ENCODE measurements at places on chromosomes 3 and 15.
A peak's percentile ranks its signal among the peaks of the same experiment; 100 is the strongest.

- no peak for DNase-seq
These were observed 515.1 kb downstream of the GABRG3 start for GRCh38 chr15:27486051-27486450.

DNA sequence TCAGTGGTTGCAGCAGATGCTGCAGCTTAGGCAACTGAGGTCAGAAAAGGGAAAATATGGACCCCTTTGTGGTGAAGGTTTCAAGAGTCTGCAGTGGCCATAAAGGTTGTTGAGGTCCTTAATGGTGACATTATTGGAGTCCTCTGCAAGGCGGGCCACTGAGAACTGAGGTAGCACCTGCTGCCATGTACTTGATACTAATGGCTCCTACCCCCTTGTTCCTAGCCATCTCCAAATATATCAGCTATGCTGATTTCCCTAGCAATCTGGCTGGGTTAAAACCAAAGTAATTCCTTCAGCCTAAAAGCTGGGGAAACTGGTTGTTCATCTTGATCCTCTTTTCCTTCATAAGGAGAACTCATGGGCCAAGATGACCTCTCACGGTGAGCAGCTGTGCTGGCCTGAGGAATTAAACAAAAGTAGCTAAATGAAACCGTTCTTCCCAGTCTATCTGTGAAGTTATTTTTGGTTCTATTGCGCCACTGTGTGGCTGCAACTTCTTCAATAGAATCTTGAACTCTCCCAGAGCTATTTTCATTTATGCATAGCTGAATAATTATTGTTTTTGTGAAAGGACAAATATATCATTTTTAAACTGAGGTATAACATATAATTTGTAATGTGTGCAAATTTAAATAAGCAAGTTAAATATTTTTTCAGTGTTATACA, 76.1 kb upstream of the PLSCR4 start:
- DNase-seq = no peak

DNA sequence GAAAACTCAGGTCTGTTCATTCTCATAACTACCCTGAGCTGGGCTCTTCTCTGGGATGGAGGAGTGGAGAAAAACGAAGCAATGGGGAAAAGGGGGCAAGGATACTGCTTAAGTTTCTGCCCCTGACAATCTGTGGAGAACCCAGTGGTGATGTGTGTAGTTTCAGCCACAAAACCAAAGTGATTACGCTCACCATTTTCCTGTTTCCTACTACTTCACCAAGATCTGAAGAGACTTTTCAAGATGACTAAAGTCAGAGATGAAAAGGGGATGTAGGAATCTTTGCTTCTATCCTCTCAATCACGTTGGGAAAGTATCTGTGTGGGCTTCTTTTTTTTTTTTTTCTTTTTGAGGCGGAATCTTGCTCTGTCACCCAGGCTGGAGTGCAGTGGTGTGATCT, 8.3 kb upstream of the UBE2E1 start:
- DNase-seq = no peak

DNA sequence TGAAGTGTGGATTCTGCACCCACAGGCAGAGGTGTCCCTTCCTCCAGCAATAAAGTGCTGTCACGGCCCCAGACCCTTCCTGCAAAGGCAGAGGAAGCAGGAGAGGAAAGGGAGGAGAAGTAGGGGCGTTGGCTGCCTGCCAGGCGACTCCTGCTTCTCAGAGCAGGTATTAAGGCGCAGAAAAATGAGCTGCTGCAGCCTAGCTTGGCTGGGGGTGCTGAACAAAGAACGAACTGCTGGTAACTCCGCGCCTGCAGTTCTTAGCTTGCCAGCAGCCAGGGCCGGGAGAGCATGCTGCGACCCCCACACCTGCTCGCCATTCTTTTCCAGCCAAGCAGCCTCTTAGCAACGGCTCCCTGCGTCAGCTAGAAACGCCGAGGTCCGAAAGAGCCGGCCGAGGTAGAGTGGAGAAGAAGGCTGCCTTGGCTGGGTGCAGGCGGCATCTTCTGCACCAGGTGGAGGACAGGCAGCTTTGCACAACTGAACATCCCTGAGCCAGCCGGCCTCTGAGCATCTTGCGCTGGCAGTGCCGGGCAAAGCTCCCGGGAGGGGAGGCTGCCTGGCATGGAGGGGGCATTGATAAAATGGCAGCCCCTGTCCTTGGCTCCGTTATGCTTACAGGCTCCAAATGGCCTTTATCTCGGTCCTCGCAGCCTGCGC, 296.0 kb downstream of the MEX3B start:
- DNase-seq = no peak

GRCh38 chr15:66865622-66866611, 163.9 kb downstream of the SMAD6 start:
- DNase-seq = no peak

DNA sequence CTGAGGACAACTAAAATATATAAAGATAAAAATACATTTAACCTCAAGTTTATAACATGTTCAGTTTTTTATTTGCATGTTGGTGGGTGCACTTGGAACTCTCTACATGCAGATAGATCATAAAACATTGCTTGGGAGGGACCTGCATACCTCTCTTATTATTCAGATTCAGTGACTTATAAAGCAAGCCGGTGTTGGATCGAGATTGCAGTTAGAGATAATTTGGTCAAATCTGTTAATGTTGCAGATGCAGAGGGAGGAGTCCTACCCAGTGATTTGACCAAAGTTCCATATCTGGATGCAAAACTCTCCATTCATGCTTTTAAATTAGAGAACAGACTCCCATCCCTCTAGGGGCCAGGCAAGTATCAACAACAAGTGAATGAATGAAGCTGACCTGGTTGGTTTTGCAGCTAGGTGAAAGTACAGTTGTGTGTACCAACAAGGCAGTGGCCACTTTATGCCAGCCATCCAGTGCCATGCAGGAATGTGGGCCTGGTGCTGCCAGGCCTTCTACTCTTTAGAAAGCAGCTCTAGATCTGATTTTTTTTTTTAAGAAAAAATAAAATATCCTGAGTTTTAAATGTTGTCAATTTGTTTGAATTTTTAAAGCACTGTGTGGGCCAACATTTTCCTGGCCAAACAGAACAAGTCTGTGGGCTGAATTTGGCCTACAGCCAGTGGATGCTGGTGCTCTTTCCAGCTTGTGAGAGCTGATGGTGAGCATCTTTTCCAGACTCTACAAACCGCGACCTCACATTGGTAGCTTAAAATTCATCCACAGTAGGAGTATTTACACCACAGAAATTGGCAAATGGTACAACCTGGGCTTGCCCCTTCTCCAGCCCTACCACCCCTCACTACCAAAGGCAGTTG, 12.3 kb downstream of the CDIN1 start:
- no peak for DNase-seq

GRCh38 chr15:90126596-90127435, 24.5 kb upstream of the IDH2 start:
- DNase-seq = no peak

GRCh38 chr3:188239577-188239976, 85.6 kb downstream of the LPP start:
- DNase-seq = no peak

GRCh38 chr3:111810909-111811308, 48.2 kb upstream of the PHLDB2 start:
- no peak for DNase-seq

- no peak for DNase-seq
These were observed 117.0 kb upstream of the TSPAN3 start for GRCh38 chr15:77187751-77188464.

DNA sequence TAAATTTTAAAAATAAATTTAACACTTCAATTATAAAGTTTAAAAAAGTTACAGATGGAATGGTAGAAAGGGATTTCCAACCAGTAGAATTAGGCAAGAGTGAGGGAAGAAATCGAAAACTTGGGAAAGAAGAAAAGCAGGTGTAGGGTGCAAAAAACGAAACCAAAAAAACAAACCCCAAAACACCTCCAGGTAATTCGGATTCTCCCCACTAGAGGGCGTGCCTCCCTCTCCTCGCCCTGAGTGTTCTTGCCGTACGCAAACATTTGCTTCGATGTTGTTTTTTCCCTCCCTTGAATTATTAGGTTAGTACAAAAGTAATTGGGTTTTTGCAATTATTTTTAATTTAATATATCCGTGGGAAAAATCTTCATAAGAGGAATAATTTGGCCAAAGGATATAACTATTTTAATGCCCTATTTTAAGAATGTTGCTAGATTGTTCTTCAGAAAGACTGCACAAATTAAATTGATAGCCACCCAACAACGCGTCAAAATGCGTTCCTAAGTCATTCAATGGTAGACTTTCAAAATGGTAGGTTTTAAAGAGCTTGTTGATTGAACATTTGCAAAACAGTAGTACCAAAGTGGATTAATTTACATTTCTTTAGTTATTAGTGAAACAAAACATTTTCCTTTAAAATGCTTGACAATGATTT, 63.7 kb downstream of the SLC30A4 start:
- DNase-seq = peak; percentile 62

DNA sequence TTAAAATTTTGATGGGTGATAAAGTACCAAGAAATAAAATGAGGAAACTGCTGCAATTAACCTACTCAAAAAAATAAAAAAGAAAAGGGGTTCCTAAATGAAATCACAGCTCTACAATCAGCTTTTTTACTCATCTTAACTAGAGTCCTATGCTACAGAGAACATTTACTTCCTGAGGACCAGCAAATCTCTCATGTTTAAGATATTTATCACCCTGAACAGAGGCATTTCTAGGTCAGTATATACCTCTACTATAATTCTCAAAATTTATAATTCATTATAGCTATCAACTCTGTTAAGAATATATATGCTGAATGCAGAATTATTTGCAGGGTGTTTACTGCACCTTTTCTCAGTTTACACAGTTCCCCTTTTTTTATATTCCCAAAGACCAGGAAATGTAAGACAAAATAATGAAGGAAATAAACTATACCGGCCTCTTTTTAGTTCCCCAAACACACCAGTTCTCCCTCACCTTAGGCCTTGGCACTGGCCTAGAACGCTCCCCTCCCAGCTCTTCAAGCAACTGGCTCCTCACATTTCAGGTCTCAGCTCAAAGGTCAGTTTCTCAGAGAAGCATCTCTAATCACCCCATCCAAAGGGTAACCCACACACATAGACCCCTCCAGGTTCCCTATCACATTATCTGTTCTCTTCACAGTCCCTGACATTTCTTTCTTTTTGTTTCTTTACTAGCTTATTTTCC, 71.1 kb downstream of the LRRFIP2 start:
- DNase-seq = no peak

- DNase-seq = no peak
These were observed 483.9 kb downstream of the PYDC2 start for GRCh38 chr3:191944835-191945234.

- DNase-seq = no peak
These were observed 103.3 kb downstream of the STT3B start for GRCh38 chr3:31636049-31636448.

GRCh38 chr3:124691599-124691998, 38.7 kb upstream of the UMPS start:
- no peak for DNase-seq

DNA sequence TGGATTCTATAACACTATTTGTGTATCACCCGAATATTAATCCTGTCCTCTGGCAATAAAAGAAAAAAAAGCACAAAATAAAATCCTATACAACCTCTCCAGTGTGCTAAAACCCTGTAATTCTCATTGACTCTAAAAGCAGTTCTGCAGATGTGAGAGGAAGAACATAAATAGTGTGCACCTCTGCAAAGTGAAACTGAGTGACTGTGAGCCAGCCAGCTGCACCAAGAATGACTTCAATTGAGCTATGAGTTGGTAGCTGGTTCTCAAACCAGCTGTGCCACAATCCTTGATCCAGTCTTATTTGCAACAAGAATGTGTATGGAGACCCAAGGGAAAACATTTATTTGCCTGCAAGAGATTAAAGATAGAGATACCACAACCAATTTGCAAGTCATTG, 31.2 kb upstream of the COL8A1 start:
- no peak for DNase-seq

DNA sequence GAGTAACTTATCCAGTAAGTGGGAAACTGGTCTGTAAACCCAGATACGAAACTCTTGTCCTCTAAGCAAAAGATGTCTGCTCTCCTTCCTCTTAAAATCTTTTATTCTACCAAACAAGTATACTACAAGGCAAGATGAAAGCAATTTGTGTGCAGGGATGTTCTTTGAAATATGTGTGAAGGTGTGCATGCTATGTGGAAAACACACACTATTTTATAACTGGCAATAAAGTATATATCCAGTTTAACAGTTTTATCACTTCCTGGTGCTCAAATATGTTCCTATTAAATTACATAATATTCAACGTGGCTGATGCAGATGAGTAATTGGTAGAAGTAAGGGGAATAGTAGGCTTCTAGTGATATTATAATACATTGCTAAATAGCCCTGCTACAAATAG, 566.5 kb downstream of the ROBO2 start:
- no peak for DNase-seq

GRCh38 chr15:63982381-63982854, 63.9 kb downstream of the DAPK2 start:
- no peak for DNase-seq

GRCh38 chr3:4529876-4530588, 36.9 kb downstream of the ITPR1 start:
- no peak for DNase-seq

- DNase-seq = no peak
These were observed 6.1 kb upstream of the USP8 start for GRCh38 chr15:50418041-50418583.

- DNase-seq = no peak
These were observed 77.1 kb upstream of the BCL6 start for GRCh38 chr3:187822402-187822801.

DNA sequence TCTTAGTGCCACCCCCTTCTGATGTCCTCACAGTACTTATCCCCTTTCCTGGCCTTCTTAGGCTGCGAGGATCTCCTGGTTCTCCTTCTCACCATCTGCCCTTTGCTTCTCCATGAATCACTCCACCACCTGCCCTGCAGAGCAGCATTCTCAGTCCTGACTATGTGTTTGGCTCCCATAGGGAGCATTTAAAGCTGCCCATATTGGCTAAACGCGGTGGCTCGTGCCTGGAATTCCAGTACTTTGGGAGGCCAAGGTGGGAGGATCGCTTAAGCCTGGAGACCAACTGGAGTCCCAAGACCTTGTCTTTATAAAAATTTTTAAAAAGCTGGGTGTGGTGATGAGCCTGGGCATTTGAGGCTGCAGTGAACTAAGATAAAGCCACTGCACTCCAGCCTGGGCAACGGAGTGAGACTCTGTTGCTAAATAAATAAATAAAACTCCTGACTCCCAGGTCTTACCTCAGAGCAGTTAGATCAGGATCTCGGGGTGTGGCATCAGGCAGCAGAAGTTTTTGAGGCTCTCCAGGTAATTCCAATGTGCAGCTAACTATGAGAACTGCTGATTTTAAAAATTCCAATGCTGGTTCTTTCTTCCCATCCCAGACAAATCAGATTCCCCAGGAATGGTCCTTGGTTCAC, 36.2 kb upstream of the TLE3 start:
- DNase-seq = no peak

DNA sequence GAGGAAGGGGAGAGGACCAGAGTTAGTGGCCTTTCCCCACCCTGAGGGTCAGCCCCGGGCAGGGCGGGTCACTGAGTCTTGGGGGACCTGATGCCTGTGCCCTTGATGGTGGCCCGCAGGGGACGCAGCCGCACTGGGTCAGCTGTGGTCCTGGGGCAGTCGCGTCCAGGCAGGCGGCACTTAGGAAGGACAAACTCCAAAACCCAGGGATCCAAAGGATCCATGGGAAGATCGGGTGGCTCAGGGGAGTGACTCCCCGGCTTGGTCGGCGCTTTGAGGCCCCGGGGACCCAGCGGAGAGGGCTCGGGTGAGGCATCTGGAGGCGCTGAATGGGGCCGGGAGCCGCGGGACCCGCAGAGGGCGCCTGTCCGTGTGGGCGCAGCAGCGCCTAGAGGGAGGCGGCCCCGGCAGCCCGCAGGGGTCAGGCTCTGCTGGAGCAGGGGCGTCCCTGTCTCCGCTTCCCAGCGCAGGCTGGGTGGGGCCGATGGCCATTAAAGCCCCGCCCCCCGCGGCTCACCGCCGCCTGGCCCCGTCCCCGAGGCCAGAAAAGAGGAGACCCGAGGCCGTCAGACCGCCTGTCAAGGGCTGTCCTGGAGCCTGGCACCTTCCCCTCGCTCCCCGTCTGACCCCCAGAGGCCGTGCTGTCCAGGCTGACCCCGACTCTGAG, 17.5 kb downstream of the CIDEC start:
- DNase-seq = no peak
